ENCODE measurements at places on chromosomes 2 and 18. TPM values are rescaled to one million over a fixed set of nuclear protein-coding genes. Genes with fewer than 3 reads are reported as not detected.

HRH4 gene
- total RNA-seq = not detected

DNA sequence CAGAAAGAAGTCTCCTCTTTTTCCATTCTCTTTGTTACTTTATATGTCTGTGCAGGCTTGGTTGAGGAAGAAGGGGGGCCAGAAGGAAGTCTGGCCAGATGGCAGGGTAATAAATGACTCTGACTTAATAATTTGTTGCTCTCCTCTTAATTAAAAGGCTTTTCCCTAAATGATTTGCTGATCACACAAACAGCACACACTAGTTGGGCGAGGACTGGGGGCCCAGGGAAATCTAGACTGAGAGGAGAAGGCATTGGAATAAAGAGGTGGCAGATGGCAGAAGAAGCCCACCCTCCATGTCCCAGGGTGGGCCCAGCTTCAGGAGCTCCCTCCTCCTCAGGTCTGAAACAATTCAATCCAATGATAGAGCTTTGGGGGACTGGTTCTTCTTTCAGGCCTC, 12.7 kb upstream of the SMARCAL1 start:
- H3K4me1 ChIP-seq = no peaks in the 10 kb centered on the region
- H3K4me3 ChIP-seq = no peak overlapping the region
- DNase-seq = no peak
- no peak overlapping the region for H3K27ac ChIP-seq
- H3K27me3 ChIP-seq = peaks cover 5% of the 10 kb centered on the region

LIMS3 gene
- total RNA-seq = 0.60 TPM

DNA sequence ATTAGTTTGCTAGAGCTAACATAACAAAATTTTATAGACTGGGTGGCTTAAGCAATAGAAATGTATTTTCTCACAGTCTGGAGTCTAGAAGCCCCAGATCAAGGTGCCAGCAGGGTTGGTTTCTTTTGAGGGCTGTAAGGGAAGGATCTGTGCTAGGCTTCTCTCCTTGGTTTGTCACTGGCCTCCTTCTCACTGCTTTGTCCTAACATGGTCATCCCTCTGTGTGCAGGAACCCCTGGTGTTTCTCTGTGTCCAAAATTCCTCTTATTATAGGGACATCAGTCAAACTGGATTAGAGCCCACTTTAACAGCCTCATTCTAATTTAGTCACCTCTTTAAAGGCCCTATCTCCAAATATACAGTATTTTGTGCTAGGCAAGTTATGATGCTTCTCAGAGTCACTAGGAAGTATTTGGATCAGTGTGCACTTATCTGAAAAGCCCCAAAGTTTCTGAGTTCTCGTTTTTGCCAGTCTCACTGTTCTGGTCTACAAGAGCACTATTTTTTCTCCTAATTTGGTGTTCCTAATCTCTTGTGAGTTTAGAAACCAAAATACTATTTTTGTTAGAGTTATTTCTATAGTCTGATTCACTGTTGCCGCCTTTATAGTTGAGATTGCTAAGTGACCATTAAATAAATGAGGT, 29.0 kb downstream of the ZC3H6 start:
- H3K36me3 ChIP-seq = no peaks in the 10 kb centered on the region
- H3K27ac ChIP-seq = no peak overlapping the region
- H3K27me3 ChIP-seq = no peaks in the 10 kb centered on the region
- H3K4me3 ChIP-seq = no peak overlapping the region
- no peak for DNase-seq
- H3K4me1 ChIP-seq = no peaks in the 10 kb centered on the region

DNA sequence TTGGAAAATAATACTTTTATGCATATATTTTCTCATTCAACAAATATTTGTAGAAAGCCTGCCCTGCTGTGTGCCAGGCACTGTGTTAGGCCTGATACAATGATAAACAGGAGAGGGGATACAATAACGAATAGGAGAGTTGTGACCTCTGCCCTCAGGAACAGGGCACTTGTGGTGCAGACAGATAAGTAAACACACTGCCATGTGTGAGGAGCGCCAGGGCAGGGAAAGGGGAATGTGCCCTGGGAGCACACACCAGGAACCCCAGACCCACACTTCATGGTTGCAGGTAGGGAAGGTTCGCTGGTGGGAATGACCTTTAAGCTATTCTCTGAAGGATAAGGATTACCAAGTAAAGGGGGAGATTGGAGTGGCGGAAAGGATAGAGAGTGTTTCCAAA, 42.2 kb upstream of the DSC1 start:
- no peaks in the 10 kb centered on the region for H3K36me3 ChIP-seq
- no peak overlapping the region for H3K27ac ChIP-seq
- H3K27me3 ChIP-seq = no peaks in the 10 kb centered on the region
- no peak for DNase-seq
- H3K4me3 ChIP-seq = no peak overlapping the region
- H3K4me1 ChIP-seq = peaks cover 22% of the 10 kb centered on the region
